ENCODE measurements at places on chromosomes 2 and 18. TPM values are rescaled to one million over a fixed set of nuclear protein-coding genes. Genes with fewer than 3 reads are reported as not detected.

- DNase-seq = no peak
Measured at GRCh38 chr2:26061539-26061938, 27.7 kb downstream of the RAB10 start.

Gene IL36B
- total RNA-seq = not detected

GRCh38 chr2:241132538-241133435 lies 16.5 kb downstream of the PASK start:
- DNase-seq = no peak

DNA sequence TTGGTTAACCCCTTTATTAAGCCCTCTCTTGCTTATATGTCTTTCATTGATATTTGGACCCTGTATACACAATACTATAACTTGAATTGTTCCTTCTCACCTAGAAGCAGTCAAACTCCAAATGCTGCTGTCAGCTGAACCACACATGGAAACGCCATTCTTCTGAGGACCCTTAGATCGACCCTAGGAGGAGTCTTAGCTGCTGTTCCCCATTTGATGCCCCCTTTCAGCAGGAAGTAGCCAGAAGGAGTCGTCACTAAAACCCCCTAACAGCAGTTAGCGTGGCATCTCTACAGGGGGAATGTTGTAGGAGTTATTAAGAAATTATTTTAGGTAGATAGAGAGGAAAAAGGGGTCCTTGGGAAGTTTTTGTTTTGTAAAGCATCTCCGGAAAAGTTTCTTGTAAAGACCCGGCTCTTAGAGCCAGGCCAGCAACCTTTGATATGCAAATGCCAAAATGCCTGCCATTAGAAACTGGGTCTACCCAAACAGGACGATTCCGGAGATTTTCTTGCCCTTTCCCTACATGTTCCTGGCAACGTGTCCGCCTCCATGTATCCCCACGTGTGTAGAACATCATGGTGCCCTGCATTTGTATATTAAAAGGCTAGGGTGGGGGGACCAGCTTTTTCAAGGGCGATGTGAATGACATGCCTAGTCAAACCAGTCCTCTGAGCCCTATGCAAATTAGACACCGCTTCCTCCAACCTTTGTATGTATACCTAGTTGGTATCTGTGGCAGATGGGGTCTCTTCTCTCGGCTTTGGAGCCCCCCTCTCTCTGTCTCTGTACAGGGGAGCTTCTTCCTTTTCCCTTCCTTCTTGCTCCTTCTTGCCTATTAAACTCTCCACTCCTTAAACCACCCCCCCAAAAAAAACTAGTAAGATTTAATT lies 638.4 kb upstream of the POU3F3 start:
- peak; percentile 13 for DNase-seq

Gene CELF4
- total RNA-seq = 3.7 TPM
